ENCODE measurements at places on chromosomes 7 and 10.

- DNase-seq = peak; percentile 84
Observed at GRCh38 chr7:128209229-128210035, 31.6 kb upstream of the LEP start.

DNA sequence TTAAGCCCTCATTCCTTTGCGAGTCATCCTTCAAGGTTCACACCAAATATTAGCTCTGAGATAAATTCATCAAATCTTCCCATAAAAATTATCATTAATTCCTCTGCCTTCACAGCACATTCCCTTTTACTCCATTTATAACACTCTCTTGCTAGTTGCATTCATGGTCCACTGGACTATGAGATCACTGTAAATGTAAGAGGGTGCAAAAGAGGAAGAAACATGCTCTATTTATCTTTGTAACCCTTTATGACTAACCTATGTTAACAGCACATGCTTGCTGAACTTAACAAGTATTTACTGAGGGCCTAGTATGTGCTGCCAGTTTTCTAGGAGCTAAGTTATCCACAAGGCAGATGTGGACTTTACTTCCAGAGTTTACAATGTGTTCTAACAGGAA lies 86.7 kb upstream of the TMEM168 start:
- DNase-seq = peak; percentile 39

- DNase-seq = no peak
Observed at GRCh38 chr7:40221836-40222235, 87.0 kb downstream of the SUGCT start.

DNA sequence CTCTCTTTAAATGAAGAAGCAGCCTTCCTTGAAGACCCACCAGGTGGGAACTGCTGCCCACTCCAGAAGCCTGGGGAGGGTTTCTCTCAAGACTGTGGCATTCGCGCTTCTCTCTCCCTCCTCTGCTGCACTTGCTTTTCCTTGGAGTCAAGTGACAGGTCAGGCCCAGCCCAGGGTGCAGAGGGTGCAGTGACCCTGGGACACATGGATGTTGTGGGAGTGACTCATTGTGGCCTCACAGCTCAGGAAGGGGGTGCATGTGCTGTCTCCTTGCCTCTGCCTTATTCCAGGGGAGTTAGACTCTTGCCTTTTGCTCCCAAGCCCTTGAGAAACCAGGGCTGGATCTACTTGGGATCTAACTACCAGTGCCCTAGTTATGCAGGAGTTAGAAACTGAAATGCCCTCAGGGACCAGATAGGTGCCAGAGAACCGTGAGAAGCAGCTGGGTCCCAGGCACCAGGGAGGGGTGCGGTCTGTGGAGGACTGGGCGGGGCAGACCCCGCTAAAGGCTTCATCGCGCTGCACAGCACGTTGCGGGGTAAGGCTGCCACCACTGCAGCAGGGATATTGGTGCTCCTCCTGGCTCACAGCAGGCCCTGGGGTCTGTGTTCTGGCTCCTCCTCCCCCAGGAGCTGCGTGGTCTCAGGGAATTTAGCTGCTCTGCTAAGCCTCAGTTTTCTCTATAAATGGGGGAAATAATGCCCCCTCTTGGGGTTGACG lies 11.4 kb downstream of the FAM241B start:
- no peak for DNase-seq

- no peak for DNase-seq
Observed at GRCh38 chr7:42024537-42024936, 212.5 kb downstream of the GLI3 start.

GRCh38 chr7:47670729-47671128 lies 88.8 kb upstream of the TNS3 start:
- DNase-seq = peak; percentile 15

GRCh38 chr7:80533287-80533686 lies 21.4 kb upstream of the GNAT3 start:
- no peak for DNase-seq

GRCh38 chr7:25288556-25289307 lies 60.4 kb upstream of the NPVF start:
- DNase-seq = no peak

DNA sequence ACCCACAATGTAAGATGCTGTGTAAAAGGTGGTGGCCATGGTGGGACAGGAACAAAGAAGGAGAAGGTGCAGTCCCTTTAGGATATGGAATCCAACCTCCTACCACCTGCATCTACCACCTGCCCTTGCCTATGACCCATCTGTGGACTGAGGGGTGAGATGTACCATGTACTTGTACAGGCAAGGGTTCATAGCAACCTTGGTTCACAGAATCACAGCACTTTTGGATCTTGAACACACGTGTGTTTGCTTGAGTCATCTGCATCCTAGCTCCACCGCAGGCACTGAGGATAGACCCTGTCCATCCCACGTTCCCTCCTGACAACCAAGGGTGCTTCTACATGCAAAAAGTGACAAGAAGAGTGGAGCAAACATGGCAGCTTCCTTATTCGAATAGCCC lies 162.3 kb downstream of the GFRA1 start:
- DNase-seq = no peak

Data from KBM-7 (cell line).